ENCODE measurements at places on chromosomes 11 and 22.
A peak's percentile ranks its signal among the peaks of the same experiment; 100 is the strongest.

- no peak for DNase-seq
Observed at GRCh38 chr22:49798486-49799151, 29.1 kb downstream of the BRD1 start.

GRCh38 chr11:62147545-62147944 lies 23.7 kb downstream of the INCENP start:
- DNase-seq, result no peak

- DNase-seq, result no peak
Observed at GRCh38 chr11:103661991-103662390, 374.4 kb upstream of the DDI1 start.

DNA sequence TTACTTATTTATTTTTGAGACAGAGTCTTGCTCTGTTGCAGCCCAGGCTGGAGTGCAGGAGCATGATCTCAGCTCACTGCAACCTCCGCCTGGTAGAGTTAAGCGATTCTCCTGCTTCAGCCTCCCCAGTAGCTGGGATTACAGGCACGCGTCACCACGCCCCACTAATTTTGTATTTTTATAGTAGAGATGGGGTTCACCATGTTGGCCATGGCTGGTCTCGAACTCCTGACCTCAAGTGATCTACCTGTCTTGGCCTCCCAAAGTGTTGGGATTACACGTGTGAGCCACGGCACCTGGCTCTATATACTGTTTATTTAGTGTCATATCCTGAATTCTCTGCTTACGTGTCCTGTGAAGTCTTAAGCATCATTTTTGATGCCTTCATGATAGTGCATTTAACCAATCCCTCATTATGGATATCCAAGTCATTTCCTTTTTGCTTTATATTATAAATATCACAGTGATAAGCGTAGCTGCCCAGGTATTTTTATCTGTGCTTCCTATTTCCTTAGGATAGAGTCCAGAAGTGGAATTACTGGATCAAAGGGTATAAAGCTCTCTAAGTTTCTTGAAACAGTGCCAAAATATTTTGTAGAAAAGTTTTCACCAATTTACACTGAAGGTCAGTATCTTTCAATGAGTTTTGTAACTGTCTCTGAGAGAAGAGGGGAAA lies 871 bp upstream of the SIDT2 start:
- no peak for DNase-seq

DNA sequence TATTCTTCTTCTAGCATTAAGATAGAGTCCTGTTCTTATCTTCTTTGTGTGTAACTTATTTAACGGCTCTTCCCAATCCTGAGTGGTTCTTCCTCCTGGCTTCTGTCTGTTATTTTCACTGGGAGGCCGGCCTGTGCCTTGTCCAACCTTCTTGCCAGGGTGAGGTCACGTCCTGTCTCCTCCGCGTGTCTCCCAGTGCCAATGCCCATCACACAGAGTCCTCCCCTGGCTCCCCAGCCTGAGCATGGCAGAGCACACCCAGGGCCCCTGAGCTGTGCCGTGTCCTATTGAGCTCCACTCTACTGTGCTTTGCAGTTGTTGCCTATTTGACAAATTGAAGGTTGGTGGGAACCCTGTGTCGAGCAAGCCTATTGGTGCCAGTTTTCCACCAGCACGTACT lies 487.3 kb downstream of the BRD1 start:
- DNase-seq, result no peak

GRCh38 chr11:2203440-2204259 lies 32.0 kb upstream of the TH start:
- no peak for DNase-seq

DNA sequence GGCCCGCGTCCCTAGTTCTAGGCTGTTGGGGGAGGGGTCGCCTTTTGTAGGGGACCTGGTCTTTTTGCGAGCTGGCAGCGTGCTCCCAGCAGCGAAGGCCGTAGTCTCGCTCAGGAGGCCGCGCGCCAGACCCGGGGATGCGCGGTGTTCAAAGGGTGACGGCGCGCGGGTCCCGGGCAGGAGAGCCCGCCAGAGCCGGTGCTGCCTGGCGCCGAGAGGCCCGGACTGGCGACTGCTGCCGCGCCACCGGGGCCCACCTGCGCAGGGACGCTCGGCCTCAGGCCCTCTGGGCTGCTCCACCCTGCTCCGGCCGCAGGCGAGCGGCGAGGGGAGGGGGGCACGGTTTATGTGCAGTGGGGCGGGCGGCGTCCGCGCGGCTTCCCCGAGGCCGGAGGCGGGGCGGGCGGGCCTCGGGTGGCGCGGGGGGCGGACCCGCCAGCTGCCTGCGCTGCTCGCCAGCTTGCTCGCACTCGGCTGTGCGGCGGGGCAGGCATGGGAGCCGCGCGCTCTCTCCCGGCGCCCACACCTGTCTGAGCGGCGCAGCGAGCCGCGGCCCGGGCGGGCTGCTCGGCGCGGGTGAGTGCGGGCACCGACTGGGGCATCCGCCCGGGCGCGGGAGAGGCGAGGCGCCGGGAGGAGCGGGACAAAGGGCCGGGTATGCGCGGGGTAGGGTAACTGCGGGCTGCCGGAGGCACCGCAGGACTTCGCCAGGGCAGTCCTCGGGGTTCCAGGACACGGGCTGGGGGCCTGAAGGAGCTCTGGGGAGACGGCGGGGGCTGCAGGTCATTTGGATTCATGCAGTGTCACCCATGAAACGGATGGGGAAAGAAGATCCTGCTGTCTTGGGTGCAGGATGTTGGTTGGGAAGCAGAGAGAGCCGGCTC lies at the start of gene PRSS23:
Gene PRSS23, plus strand, starts transcription at position 467 of the 884 bp plus-strand sequence. CDS start 7,102 bp downstream, outside the sequence.
- DNase-seq, result peak; percentile 16

DNA sequence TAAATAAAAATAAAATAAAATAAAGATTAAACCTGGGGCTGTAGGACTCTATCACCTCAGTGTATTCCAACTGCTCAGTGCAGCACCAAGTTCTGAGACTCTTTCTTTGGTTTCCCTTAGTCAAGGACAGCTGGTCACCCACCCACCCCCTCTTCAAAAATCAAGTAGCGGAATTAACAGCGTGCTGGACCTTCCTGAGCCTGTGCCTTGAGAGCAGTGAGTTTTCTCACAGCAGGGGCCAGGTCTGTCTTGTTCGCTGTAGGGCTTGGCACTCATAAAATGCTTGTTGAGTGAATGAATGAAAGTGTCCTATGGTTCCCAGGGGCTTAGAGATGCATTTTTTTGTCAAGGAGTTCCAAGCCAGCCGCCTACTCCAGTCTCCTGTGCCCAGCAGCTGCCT lies 2.9 kb upstream of the ALX4 start:
- DNase-seq, result no peak

DNA sequence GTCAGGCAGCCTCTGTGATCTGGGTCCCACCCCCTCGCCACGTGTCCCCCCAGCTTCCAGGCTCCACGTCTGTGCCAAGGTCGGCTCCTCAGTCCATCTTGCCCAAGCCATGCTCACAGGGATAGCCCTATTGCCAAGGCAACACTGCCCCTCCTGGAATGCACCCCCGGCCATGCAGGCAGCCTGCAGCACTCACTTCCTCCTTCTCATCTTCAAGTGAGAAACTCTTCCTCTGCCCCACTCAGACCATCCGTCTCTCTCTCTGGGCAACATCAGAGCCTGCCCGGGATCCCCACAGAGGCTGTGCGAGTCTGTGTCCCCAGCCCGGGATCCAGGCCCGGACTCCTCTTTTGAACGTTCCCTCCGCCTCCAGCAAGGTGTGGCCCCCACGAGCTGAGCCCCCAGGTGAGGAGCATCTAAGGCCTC lies 852.3 kb downstream of the BRD1 start:
- no peak for DNase-seq

DNA sequence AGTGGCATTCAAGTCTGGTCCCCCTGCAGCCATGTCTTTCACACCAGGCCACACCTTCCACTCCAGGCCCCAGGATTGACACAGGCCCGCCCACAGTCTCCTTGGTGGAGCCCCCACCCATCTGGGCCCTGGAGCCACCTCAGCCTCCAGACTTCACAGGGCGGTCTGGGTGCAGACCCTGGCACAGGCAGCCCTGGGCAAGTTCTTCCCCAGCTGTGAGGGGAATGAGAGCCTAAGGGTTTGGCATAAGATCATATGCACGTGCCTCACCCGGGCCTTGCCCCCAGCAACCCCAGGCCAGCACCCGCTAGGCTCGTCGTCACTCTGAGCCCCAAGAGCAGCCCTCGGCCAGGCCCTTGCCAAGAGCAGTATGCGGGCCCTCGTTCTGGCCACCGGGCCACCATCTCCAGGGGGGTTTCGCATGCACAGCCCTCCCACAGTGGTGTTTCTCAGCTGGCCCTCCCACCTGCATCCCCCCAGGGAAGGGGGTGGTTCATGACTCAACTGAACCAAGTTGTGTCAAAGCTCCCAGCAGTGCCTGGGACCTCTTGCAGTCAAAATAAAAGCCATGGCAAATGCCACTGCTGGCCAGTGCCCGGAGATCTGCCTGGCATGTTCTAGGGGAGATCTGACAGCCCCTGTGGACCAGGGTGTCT lies 70.4 kb upstream of the KCNQ1OT1 start:
- no peak for DNase-seq

DNA sequence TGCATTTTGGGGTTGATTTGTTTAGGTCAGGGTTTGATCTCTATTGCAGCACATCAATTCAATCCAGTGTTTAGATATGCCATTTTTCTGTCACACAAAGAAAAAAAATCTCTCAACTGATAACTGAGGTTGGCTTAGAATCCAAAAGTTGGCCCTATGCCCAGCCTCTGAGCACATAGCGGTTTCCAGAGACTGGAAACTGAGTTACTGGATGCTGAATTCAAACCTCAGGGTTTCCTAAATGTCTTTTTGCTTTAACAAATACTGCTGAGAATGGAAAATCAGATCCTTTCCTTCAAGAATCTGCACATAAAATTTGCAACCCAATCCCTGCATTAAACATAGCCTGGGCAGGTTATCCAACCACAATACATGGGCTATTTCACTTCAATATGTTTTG lies 4.0 kb downstream of the P4HA3 start:
- no peak for DNase-seq

GRCh38 chr11:12318791-12319438 lies 58.5 kb upstream of the PARVA start:
- DNase-seq, result no peak

- DNase-seq, result no peak
Observed at GRCh38 chr11:9069862-9070470, 21.4 kb downstream of the SCUBE2 start.

- no peak for DNase-seq
Observed at GRCh38 chr11:3745161-3745560, 52.2 kb downstream of the NUP98 start.

- no peak for DNase-seq
Observed at GRCh38 chr22:20933910-20934309, 16.7 kb downstream of the CRKL start.

GRCh38 chr11:32153747-32154146 lies 62.9 kb downstream of the RCN1 start:
- no peak for DNase-seq

- DNase-seq, result no peak
Observed at GRCh38 chr11:80502511-80502910, 1061.7 kb upstream of the TENM4 start.

All from stimulated activated CD8-positive, alpha-beta memory T cell treated with anti-CD3 and anti-CD28 coated beads, Interleukin-4, amount 100 ng/mL, for 4 hours (primary cell).